Astrocyte (in vitro differentiated cells and primary cell): ENCODE measurements at places on chromosomes 5 and 9. TPM values are rescaled to one million over a fixed set of nuclear protein-coding genes. Genes with fewer than 3 reads are reported as not detected.

DNA sequence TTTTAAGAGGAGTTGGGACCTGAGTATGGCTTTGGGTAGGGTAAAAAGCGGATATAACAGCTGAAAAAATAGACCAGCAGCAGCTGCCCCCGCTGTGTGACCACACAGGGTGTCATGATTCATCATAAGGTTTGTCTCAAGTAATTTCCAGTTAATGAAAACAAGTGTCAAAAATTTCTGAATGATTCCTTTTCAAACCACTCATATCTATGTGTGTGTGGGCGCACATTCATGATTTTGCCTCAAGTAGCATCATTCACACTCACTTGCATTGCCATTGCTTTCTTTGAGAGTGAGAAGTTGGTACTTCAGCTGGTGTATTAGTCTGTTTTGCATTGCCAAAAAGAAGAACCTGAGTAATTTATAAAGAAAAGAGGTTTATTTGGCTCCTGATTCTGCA lies 12.1 kb upstream of the TNFAIP8 start:
- peak; percentile 85 for DNase-seq

GRCh38 chr9:108316630-108317029 lies 539.2 kb downstream of the ACTL7B start:
- no peak for DNase-seq

Gene SEMA4D
- 4.8 and 6.2 TPM in 2 replicates for total RNA-seq

Gene KIF4B
- total RNA-seq = not detected in 2 replicates

Gene PCDHGB3
- 0.10 and 0.14 TPM in 2 replicates for total RNA-seq
